ENCODE measurements at places on chromosomes 3 and 15.

GRCh38 chr3:152050903-152051302 is 177.5 kb downstream of the SUCNR1 start:
- DNase-seq, result no peak

GRCh38 chr3:177624528-177625495 is 427.5 kb upstream of the TBL1XR1 start:
- no peak for DNase-seq

- no peak for DNase-seq
Measured at GRCh38 chr15:99006904-99007495, 592 bp downstream of the PGPEP1L start.

- no peak for DNase-seq
Measured at GRCh38 chr3:16305111-16305541, 40.1 kb downstream of the OXNAD1 start.

GRCh38 chr3:123272547-123272946 is 70.8 kb downstream of the SEC22A start:
- DNase-seq, result no peak

GRCh38 chr3:58051196-58051595 is 43.0 kb downstream of the FLNB start:
- DNase-seq, result no peak

- no peak for DNase-seq
Measured at GRCh38 chr3:10929978-10930665, 62.4 kb upstream of the SLC6A1 start.

- DNase-seq, result no peak
Measured at GRCh38 chr3:122217901-122218300, 34.4 kb downstream of the CASR start.

- DNase-seq, result no peak
Measured at GRCh38 chr3:95627697-95628096, 1186.7 kb upstream of the EPHA6 start.

DNA sequence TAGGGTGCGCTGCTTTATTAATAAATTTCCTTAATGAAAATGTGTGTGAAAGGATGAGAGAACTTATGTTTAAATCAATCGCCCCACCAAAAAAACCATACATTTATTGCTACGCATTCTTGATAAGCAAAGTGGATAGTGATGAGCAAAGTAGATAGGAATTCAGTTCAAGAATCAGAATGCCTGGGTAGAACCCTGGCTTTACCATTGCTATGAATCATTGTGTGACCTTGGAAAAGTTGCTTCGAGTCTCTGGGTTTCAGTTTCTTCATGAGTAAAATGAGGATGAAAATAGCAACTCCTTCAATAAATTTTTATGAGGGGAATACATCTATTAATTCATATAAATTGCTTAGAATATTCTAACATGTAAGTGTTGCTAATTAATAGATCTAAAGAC is 2.6 kb upstream of the ALCAM start:
- DNase-seq, result no peak

DNA sequence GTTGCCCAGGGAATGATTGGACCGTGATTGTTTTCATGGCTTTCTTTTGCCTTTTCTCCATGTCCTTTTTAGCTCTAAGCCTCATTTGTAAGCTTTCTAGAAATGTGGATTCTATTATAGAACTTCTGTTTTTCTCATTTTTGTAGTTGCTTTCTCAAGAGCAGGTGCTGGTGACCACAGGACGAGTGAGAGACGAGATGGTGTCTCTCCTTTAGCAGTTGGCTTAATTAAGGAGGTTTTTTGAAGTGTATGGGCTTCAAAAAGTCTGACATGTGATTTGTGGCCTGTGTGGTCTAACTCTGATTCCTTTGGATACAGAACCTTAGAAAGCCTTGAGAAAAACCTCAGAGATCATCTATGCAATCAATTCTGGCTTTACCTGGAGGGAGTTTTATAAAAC is 292.8 kb downstream of the LPP start:
- peak; percentile 91 for DNase-seq

- DNase-seq, result no peak
Measured at GRCh38 chr3:116899253-116899652, 189.7 kb downstream of the TUSC7 start.

DNA sequence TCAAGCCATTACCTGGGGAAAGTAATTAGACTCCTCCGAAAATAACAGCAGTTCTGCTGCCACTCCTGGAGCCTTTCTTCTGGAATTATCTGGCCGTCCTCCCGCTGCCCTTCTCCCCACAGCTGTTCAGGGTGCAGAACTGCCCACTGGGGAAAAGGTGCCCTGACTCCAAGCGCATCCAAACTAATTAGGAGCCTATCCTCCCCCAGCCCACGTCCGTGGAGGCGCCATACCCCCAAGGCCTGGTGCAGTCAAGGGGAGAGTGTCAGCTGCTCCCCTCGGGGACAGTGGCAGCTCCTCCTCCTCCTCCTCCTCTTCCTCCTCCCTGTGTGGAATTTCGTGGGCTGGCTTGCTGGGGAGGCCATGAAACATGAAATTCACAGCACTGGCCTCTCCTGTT is 177.2 kb downstream of the XXYLT1 start:
- no peak for DNase-seq

DNA sequence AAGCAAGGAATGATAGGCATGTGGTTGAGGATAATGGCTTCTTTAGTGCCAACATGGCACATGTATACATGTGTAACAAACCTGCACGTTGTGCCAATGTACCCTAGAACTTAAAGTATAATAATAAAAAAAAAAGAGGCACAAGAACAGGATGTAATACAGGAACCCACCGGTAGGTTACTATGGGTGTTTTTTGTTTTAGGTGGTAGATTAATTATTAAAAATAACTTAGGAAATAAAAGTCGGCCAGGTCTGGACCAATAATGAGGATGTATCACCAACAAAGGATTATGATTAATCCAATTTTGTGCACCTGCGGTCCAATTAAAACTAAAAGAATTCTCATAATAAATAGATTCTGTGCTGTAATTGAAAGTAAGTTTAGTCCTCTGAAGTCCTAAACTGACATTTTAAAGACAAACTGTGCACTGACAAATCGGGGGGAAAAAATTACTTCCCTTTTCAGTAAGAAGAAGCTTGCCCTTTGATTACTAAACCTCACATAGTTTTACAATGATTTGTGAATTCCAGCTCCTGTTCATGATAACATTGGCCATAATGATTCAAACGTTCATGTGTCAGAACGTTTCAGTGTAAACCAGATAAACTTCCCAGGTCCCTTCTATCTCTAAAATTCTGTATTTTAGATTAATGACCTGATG is 62.2 kb downstream of the CASR start:
- peak; percentile 46 for DNase-seq

DNA sequence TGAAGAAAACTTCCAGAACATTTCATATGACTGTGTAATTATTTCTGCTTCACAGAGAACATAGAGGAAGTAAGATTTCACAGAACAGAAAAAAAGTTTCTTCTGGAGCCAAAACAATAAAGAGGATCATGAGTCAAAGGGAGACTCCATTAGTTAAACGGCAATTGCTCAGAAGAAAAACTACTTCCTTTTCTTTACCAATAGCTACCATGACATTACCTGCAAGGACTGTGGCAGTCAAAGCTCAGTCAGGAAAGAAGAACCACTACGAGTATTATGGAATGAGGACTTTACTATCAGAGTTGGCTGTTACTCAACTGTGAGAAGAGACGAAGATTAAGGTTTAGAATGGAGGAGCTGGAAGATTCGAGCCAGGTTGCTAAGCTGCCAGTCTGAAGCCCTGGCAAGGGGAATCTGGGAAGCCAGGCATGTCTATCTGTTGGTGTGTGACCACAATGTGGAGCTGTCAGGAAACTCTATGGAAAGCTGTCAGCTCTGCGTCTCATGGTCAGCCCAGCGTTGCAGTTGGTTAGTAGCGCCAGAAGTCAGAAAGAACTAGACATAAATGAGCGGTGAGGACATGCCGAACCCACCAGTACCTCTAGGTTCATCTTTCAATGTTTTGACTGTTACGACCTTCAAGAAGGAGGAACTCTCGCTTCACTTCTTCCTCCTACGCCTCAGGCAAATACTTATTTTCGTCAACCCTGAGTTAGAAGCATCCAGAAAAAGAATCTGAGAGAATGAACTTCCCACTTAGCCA is 604.3 kb downstream of the FGF12 start:
- DNase-seq, result no peak

GRCh38 chr3:43863966-43864933 is 173.5 kb downstream of the ABHD5 start:
- DNase-seq, result no peak

- DNase-seq, result no peak
Measured at GRCh38 chr3:183454064-183454463, 25.6 kb upstream of the MCF2L2 start.

DNA sequence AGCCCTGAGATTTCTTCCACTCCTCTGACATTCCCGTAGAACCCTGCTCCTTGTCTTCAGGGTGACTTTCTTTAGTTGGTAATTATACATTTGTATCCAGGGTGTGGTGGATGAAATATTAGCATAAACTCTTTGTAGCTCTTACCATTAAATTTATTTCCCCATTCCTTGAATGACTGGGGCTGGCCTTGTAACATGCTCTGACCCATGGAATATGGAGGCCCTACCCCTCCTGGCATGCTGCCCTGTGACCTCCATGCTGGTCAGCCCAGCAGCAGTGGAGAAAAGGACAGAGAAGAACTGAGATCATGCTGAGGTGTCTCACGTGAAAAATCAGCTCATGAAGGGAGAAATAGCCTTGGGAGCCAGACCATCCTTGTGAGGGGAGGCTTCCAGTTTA is 96.1 kb upstream of the PROK2 start:
- no peak for DNase-seq

- no peak for DNase-seq
Measured at GRCh38 chr3:175989161-175989560, 1130.0 kb downstream of the NAALADL2 start.

GRCh38 chr3:15443826-15444524 is 16.6 kb downstream of the EAF1 start:
- no peak for DNase-seq

DNA sequence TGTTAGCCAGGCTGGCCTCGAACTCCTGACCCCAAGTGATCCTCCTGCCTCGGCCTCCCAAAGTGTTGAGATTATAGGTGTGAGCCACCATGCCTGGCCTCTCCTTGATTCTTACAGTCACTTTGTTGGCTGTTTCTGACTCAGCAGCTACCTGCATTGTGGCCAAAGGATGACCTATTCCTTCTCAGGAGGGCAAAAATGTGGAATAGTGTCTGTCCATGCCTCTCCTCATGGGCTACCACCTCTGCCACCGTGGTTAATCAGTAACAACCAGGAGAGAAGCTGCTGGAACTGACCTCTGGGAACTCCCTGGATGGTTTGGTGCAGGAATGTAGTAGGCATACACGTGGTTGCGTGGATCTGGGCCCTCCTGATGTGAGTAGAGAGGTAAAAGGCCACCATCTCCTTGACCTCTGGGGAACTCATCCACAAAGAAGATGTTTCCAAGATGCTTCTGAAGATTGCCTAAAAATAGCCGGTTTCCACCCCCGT is 63.3 kb downstream of the FLNB start:
- no peak for DNase-seq

DNA sequence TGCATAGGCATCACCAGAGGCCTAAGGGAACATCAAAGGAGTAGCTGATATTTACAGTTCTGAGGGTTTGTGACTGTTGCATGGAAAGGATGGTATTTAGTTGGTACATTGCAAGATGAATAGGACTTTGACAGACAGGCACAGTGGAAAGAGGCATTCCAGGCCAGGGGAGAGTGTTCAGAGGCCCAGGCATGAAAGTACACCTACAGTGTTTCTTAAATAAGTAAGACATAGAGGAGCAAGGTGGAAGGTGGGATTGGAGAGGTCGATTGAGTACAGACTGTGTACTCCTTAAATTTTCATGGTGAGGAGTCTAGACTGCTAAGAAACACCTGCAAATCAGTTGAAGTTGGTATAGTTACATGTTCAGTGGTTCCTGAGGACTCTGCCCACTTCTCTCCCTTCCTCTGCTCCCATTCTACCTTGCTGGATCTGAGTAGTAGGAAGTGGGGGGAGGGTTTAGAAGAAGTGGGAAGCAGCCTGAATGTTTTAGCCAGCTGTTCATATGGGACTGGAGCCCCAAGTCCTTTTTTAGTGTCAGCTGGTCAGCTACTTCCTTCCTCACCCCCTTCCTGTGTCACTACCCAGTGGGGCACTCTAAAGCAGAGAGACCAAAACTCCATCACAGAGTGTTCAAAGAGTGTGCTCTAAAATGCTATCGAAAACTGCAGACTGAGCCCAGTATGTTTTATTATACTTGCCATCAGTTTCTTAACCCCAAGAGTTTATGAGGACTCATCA is 14.0 kb downstream of the KLHL18 start:
- peak; percentile 24 for DNase-seq

- peak; percentile 9 for DNase-seq
Measured at GRCh38 chr3:20324664-20325478, 138.9 kb upstream of the SGO1 start.

GRCh38 chr3:148943506-148944205 is 47.7 kb upstream of the GYG1 start:
- peak; percentile 77 for DNase-seq

DNA sequence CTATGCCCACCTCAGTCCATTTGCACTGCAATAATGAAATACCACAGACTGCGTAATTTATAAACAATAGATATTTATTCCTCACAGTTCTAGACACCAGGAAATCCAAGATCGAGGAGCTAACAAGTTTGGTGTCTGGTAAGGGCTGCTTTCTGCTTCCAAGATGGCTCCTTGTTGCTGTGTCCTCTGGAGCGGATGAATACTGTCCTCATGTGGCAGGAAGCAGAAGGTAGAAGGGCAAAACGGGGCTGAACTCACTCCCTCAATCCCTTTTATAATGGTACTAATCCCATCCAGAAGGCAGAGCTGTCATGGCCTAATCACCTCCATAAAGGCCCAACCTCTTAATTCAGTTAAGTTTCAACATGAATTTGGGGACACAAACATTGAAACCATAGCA is 75.3 kb downstream of the P2RY1 start:
- DNase-seq, result no peak

DNA sequence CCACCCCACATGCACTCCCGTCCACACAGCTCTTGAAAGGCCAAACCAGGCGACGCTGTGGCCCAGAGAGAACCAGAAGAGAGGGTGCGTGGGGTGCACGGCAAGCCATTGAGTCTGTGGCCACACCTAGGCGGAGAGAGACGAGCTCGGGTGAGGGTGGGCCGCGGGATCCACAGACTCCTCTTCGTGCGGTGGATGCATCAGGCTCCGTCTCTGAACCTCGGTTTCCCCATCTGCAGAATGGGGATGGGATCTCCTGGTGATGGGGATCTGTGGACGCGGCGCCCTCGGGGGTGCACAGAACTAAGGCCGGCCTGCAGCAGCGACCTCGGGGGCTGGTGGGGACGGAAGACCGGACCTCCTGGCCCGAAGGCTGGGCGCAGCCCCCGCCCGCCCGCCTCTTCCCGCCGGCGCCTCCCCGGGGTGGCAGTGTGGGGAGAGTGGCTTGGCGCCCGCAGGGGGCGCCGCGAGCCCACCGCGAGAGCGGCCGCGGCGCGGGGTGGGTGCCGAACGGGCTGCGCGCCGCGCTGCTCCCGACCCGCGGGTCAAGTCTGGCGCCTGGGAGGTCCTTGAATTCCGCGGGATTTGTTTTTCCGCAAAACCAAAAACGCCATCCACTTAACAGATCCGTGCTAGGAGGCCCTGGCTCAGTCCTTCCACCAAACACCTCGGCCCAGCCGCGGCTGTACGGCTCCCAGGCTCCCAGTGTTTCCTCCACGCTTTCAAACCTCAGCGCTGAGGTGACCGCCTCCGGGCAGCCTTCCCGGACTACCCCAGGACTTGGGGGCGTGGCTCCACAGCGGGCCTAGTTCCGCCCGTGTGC is 13.2 kb upstream of the ADPGK start:
- peak; percentile 40 for DNase-seq

GRCh38 chr15:79765081-79765480 is 131.7 kb downstream of the MTHFS start:
- no peak for DNase-seq
